Activated CD4-positive, alpha-beta T cell treated with anti-CD3 and anti-CD28 coated beads, Interleukin-2, amount 50 U/mL, for 48 hours (primary cell): ENCODE measurements at places on chromosomes 4 and X.

DNA sequence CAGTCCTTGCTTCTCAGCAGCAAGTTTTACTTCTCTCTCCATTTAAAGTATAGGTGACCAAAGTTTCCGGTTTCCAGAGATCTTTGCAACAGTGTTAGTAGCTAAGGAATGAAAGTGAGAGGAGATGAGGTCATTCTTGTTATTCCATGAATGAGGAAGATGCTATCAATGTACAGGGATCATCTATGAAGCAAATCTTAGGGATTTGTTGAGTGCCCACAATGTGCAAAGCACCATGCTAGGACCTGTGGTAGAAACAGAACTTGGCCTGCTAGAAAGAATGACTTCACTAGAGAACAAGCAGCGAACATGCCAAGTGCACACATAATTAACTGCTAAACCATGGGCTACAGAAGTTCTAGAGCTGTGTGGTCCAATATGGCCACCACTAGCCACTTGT, 112.5 kb downstream of the MID1 start:
- no peak for DNase-seq

DNA sequence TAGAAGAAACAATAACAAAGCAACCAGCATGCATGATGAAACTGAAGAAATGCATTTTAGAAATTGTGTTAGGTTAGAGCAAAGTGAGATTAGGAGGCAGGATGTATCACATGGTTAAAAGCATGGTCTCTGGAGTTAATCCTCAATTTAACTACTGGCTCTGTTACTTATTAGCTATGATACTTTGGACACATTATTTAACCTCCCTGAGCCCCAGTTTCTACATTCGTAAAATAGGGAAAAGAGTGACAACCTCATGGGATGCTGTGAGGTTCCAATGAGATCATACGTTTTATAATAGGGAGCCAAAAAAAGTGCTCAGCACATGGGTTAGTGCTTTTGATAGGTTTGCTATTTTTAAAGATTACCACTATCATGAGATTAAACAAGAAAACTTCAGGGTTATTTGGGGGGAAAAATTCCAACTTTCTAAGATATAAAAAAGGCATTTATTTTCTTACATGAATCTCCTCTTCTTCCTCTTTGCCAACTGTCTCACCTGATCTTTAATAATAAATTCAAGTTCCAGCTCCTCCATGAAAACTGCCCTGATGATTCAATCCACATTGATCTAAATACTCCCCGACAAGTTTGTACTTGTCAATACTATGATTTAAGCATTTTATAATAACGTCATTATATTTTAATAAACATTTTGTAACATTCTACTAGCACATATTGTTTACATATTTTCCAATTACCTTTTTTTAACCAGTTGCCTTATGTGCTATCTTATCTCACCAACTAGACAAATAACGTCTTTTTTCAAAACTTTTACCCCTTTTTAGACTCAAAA, 4.6 kb downstream of the SEC31A start:
- DNase-seq = no peak

GRCh38 chr4:14138106-14138505, 510.6 kb upstream of the BOD1L1 start:
- no peak for DNase-seq

DNA sequence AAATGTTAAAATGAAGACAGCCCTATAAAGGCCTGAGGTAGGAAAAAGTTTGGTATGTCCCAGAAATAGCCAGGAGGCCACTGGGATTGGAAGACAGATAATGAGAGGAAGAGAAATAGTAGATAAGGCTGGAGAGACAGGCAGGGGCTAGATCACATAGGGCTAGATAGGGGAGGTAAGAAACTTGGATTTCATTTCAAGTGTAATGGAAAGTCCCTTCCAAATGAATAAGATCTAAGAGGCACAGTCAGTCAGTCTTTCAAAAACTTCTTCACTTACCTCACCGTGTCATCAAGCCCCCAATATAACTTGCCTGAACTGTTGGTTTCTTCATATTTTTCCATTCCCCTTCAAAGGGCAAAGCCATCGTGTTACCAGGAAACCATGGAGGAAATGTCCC, 121.8 kb downstream of the SPCS3 start:
- DNase-seq = no peak

DNA sequence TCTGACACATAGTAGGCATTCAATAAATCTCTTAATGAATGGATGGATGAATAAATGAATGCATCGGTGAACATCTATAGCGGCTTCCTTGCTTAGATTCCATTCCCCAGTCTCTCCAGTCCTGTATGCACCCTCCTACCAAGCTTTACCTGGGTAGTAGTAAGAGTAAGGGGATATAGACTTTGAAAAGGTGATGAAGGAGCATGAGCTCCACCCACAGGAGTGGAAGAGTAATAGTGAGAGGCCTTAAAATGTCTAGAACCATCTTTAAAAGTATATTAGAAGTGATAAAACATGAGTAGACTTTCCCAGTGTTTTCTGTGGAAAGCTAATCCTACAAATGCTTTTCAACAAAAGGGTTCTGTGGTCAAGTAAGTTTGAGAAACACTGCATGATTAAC, 35.5 kb upstream of the GPC3 start:
- no peak for DNase-seq

GRCh38 chr4:126346654-126347053, 1031.9 kb downstream of the FAT4 start:
- no peak for DNase-seq

DNA sequence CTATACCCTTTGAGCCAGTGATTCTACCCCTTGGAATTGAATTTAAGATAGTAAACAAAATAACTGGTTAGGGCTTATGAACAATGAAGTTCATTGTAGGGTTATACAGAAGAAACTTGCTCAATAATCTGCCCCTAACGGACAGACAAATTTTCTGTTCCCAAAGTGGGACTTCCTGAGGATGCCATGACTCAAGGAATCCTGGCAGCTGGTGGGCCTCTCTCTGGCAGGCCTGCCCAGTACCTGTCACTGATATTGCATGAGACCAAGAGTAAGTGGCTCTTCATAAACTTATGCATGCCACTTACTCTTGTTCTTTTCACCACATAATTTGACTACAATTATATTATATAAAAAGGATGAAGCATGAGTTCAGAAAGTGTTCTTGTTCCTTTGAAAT, 41.5 kb downstream of the GPRIN3 start:
- no peak for DNase-seq

DNA sequence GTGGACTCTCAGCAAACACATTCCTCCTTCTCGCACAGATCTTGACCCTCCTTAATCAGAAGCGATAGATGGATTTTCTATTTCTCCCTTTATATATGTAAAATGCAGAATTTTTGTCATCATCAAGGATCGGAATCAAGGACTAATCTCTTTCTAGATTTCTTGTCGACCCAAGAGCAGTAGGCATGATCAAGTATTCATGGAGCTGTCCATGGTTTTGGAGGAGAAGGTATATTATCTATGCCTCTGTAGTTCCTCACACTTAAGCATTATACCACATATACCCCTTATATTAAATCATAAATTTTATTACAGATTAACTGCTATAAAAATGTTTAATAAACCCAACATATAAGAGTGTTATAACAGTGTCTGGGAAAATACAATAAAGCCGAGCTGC, 886.8 kb downstream of the NLGN4X start:
- DNase-seq = no peak

DNA sequence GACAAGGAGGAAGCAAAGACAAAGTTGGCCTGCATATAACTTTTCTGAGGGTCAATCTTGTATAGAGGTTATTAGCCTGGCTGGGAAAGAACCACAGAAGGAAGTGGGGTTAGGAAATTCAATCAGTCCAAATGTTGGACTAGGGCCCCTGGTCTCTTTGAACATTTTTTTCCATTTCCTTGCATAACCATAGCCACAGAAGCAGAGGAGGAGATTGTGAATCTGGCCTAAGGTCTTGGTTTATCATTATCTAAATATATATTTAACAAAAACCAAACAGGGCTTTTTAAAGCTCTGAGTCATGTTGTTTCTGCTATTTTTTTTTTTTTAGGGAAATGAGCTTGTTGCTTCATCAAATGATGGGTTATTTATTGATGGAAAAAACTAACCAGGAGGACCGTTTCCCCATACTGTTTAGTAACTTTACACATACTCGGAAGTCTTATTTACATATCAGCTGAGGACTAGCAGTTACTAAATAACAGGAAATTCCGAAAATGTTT, 97.7 kb upstream of the ACSL4 start:
- DNase-seq = no peak

- no peak for DNase-seq
These were observed 342.4 kb downstream of the BCOR start for GRCh38 chrX:39755143-39756032.

- DNase-seq = no peak
These were observed 37.2 kb upstream of the GPR78 start for GRCh38 chr4:8542776-8543525.

DNA sequence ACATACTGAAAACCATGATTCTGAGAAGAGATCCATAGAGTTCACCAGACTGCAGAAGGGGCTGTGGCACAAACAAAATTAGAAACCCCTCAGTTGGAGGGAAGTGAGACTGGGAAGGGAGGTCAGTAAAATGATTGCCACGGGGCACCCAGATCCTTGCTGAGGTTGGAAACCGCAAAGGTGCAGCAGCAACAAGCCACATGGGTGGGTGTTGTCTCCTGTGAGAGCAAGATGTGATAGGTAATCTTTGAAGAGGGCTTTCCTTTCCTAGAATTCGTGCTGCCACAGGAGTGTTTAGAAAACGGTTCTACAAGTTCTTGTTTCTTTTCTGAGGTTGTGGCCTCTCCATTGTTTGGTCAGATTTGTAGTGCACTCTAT, 85.5 kb downstream of the NFKB1 start:
- DNase-seq = peak; percentile 45

DNA sequence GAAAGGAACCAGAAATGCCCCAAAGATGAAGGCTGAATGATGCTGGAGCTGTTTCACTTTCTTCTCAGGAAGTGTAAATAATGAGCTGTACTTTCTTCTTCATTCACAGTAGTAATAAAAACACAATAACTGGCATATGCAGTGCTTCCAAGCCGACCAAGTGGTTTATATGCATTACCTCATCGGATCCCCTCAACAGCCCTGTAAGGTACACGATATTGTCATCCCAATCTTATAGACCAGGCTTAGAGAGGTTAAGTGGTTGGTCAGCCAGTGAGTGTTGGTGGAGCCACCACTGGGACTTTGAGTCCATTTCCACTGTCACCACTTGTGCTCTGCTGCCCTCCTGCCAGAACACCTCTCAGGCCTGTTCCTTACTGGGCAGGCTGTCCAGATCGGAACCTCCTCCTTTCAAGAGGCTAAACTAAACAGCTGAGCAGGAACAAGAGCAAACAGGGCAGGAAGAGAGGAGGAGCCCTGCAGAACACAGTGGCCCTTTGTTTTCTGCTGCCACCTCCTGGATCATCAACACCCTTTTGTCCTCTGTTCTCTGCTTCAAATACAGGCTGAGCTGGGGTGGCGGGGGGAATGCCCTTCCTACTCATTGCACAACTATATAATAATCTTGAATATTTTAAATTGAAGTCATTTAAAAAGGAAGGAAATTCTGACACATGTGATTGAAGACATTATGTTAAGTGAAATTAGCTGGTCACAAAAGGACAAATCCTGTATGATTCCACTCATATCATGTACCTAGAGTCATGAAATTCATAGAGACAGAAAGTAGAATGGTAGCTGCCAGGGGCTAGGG, 112.5 kb upstream of the ATP6AP2 start:
- DNase-seq = peak; percentile 37
